Endothelial cell of umbilical vein (primary cell): ENCODE measurements at places on chromosomes 12 and 14.

GRCh38 chr14:99628887-99629618 is 15.9 kb upstream of the HHIPL1 start:
- DNase-seq: peak; percentile 69

GRCh38 chr12:69998922-69999321 is 173.9 kb downstream of the MYRFL start:
- DNase-seq: no peak

GRCh38 chr12:59695379-59695778 is 99.5 kb downstream of the SLC16A7 start:
- no peak for DNase-seq

- no peak for DNase-seq
Observed at GRCh38 chr12:132450418-132451171, 39.4 kb upstream of the FBRSL1 start.

GRCh38 chr14:92951912-92952471 is 29.0 kb downstream of the CHGA start:
- DNase-seq: peak; percentile 70

- DNase-seq: no peak
Observed at GRCh38 chr12:3476403-3476802, 14.6 kb upstream of the PRMT8 start.

DNA sequence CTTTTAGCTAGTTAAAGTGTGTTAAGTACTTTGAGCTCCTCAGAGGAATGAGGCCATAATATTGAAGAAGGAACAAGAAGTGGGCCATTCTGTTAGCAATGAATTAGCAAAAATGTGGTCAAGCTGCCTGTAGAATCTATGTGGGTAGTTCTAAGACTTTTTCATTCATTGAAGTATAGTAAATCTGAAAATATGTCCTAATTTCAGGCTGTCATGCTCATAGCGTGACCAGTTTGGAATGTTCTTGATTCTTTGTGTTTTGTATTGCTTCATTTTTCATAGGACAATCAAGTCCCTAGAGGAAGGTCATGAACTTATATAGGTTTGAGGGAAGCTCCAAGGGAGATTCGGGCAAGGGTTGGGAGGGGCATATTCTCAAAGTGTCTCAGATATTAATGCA is 11.4 kb downstream of the ATP23 start:
- no peak for DNase-seq

- DNase-seq: no peak
Observed at GRCh38 chr12:38775457-38775856, 129.9 kb downstream of the CPNE8 start.

GRCh38 chr14:88849716-88850115 is 25.3 kb downstream of the TTC8 start:
- no peak for DNase-seq

DNA sequence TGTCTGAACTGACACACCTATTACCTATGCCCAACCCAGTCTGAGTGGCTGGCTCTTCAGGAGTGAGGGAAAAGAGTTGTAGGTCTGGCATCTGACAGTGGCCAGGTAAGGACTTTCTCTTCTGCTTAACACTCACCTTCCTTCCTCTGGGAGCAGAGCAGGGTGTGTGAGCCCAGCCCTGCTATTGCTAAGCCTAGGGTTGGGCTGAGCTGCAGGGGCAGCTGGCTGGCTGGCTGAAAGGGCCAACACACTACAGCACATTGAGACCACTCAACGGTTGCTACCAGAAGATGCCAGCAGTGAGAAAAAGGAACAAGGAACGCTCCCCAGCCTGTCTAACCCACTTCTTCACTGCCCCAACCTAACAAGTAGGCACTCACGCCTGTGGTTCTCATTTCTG is 201.2 kb downstream of the DPF3 start:
- no peak for DNase-seq

DNA sequence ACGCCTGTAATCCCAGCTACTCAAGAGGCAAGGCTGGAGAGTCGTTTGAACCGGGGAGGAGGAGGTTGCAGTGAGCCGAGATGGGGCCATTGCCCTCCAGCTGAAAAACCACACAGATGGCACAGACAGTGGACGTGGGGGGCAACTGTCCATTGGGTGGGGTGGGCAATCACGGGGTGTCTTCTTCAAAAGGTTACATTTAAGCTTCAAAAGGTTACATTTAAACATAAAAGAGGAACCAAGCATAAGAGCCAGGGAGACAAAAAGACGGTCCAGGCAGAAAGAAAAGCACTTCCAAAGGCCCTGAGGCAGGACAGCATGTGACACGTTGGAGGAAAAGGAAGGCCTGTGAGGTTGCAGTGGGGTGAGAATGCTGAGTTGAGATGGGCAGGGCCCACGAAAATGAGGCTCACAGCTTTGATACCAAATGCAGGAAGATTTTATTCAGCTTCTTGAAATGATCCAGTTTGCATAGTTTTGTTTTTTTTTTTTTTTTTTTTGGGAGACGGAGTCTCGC is 10.7 kb downstream of the SCARB1 start:
- DNase-seq: no peak

GRCh38 chr12:68564166-68564565 is 46.5 kb upstream of the RAP1B start:
- no peak for DNase-seq

DNA sequence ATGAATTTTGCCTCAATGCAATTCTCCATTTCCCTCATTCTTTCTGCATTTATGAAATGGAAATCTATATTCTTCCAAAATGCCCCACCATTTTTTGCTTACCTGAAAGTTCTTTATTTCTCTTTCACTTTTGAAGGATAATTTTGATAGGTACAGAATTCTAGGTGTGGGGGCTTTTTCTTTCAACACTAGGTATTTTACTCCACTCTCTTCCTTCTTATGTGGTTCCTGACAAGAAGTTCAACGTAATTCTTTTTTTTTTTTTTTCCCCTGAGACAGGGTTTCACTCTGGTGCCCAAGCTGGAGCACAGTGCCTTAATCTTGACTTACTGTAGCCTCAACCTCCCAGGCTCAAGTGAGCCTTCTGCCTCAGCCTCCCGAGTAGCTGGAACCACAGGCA is 26.3 kb upstream of the OASL start:
- no peak for DNase-seq

- no peak for DNase-seq
Observed at GRCh38 chr12:70422631-70423030, 56.5 kb downstream of the KCNMB4 start.

DNA sequence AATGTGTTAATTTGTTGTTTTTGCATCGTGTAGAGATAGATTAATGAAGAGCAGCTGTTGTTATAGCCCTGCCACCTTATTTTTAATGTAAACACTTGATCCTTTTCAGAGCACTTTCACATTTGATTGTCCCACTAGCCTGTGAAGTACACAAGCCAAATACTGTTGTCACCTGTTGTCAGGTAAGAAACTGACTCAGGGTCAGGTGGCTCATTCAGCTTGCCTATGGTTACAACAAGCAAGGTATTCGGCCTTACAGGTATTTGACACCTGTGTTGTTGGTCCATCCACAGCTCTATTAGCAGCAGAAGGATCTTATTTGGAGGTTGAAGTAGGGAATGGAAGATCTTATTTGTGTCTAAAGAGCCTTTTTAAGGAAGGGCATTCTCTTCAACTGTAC is 108.9 kb downstream of the GPR135 start:
- DNase-seq: no peak

GRCh38 chr14:103334644-103335622 is 896 bp downstream of the EIF5 start:
- peak; percentile 76 for DNase-seq

DNA sequence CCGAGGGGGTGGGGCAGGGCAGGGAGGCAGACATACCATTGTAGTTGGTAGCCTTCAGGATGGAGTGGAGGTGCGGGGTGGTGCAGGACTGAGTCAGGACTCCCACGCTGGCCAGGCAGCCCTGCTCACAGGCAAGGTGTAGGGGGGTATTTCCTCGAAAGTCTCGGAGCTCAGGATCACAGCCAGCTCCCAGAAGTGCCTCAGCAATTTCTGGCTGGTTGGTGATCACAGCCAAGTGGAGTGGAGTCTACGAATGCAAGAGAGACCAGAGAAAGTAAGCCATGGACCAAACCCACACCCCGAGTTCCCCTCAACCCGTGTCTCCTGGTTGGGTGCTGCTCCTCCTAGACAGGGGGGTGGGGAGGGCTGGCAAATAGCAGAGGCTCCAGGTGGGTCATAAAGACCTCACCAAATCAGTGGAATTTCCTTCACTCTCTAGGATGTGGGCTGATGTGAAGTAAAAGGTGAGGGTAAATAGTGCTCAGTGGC is 1.4 kb downstream of the NFKBIA start:
- peak; percentile 31 for DNase-seq

DNA sequence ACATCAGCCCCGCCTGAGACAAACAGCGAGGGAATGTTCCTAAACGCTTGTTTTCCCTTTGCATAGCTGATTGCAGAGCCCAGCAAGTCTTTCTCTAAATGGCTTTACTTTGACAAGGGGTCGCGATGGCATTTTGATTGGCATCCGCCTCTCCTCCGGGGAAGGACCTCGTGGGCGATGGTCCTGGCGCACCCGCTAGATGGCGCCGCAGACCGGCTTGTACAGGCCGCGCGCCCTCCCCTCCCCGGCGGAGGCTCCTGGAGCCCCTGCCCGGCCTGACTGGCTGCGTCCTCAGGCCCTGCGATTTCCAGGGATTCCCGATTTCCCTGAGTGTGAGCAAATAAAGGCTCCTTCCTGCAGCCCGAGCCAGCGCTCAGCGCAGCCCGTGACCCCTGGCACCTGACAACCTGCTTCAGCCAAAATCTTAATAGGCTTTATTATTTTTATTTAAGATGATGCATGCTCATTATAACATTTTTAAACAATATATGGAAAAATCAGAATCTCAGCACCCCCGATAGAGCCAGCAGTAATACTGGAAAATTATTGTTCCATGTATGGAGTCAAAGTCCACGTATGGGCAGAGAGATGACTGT is 468.3 kb downstream of the AACS start:
- no peak for DNase-seq

DNA sequence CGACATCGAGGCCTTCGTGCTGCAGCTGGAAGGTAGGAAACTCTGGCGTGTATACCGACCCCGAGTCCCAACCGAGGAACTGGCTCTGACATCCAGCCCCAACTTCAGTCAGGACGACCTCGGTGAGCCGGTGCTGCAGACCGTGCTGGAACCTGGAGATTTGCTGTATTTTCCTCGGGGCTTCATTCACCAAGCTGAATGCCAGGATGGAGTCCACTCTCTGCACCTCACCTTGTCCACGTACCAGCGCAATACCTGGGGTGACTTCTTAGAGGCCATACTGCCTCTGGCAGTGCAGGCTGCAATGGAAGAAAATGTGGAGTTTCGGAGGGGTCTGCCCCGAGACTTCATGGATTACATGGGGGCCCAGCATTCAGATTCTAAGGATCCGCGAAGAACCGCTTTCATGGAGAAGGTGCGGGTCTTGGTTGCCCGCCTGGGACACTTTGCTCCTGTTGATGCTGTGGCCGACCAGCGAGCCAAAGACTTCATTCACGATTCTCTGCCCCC is 1.4 kb downstream of the RIOX1 start:
- no peak for DNase-seq

GRCh38 chr12:27151479-27151878 is 69.1 kb upstream of the C12orf71 start:
- DNase-seq: no peak

DNA sequence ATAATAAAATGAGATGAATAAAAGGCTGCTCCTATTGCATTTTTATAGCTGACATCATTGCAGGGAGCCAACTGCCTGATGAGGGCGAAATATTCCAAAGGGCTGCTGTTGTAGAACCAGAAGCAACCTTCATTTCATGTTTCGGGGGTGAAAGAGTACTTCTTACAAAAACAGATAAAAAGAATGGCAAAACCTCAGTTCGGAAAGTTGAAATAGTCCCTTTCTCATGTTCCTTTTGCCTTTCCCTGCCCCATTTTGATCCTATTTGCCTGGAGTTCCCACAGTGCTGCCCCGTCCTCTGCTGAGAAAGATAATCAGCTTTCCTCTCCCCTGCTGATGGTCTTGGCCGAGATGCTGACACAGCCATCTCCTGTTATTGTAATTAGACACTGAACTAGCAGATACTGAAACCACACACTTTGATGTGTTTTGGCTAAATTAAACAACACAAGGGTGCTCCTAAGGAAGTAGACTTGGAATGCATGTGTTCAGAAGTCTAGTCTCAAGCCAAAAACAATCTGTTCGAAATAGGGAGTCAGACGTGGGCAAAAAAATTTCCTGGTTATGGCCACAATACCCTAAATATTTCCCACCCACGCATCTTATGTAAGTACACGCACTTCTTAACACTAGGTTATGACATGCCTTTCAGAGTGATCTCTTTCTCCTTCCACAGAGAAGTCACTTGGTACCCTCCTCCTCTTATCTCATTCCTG is 117.2 kb downstream of the PPM1H start:
- DNase-seq: peak; percentile 68

GRCh38 chr14:53824061-53824460 is 132.6 kb downstream of the BMP4 start:
- DNase-seq: no peak
